ENCODE measurements at places on chromosomes 4 and X. TPM values are rescaled to one million over a fixed set of nuclear protein-coding genes. Genes with fewer than 3 reads are reported as not detected.

DNA sequence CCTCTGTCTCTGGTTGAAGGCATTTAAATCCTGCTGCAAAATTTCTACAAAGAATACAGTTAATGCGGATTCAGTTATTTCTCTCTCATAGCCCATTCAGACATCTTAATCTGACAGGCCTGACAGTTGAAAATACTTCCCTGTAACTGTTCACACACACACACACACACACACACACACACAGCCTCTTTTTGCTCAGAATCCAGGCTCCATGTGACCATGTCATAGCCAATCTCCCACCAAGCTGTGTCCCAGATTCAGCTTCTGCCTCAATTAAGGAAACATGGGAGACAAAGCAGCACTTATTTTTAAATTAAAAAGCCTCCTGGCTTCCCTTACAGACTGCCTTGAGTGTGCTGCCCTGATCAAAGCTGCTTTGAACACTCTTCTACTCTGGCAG lies 49.3 kb upstream of the EFHC2 start:
- no peak for DNase-seq

DNA sequence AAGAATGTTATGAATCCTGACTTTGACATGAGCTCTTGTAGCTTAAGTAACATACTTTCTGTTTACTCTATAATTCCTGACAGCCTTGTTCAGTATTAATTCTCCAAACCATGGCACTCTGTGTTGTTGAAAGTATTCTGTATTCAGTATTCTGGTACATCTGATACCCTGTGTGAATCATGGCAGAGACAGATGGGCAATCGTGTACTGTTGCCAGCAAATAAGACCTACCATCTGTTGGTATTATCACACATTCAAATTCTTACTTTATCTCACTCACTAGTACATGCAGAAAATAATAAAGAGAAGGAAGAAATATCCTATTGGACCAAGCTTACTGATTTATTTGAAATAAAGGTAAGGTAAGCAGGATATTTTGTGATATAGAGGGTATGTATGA lies 7.9 kb downstream of the MBTPS2 start:
- DNase-seq, result no peak

GRCh38 chr4:53057679-53058078 lies 195.6 kb downstream of the RASL11B start:
- DNase-seq, result no peak

- no peak for DNase-seq
These were observed 3.7 kb downstream of the PNMA6E start for GRCh38 chrX:153397256-153397960.

DNA sequence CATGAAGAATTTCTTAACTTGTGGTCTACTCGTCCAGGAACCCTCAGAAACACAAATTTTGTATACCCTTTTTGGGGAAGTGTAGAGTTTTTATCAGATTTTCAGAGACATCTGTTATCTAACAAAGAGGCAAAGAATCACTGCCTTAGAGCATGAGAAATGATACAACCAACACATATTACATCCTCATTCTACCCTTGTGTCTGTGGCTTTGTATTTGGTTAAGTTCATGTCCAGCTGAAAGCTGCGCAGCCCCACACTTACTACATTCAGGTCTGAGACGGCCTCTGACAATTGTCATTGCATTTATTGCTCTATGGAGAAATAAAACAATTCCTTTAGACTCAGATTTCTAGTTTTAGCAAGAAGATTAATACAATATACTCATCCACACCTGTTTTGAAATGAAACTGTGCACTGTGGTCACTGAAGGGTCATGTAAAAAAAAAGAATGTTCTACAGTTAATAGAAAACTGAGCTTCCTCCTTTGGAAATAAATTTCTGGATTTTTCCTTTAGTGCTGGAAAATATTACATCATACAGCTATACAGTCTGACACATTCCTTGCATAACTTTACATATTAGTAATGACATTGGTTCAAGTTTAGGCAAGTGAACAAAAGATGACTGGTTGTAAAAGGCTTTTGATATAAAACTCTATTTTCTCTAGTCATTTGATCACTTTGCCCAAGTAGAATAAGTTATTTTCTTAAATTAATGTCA lies 39.8 kb downstream of the GLRB start:
- no peak for DNase-seq

DNA sequence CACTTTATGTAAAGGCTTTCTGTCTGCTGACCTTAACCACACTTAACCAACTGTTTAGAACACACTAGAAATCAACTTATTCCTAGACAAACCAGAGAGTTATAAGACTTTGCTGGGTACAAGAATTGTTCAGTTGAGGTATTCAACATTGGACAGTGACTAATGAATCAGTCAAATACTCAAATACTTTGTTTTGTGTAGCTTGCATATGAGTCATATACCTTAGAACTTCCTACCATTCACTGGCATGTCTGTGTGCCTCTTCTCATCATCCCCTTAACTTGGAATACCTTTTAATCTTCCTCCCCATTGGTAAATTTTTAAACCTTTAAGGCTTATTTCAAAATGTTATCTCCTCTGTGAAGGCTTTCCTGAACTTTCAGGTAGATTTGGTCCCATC lies 708.8 kb upstream of the GRIA3 start:
- DNase-seq, result no peak

- DNase-seq, result no peak
These were observed 75.8 kb upstream of the ATP6AP2 start for GRCh38 chrX:40504801-40505605.

DNA sequence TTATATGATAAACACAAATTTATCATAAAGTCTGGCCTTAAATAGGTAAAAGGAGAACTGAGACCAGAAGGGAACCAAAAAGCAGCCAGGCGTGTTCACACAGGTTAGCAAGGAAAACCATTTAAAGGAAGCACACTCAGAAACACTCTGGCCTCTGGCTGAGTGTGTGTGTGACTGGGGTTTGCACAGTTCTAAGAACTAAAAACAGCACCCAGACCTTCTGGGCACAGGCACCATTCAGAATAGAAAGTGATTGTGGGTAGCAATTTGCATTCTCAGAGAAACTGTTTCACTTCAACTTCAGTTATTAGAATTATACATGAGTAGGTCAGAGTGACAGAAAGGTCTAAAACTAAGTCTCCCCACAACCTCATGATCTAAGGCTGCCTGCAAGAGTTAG lies 10.0 kb downstream of the GPR82 start:
- DNase-seq, result no peak

GRCh38 chr4:34043131-34043530 lies 2201.2 kb downstream of the ARAP2 start:
- no peak for DNase-seq

- no peak for DNase-seq
These were observed 4.4 kb upstream of the PRKX start for GRCh38 chrX:3717742-3718420.

DNA sequence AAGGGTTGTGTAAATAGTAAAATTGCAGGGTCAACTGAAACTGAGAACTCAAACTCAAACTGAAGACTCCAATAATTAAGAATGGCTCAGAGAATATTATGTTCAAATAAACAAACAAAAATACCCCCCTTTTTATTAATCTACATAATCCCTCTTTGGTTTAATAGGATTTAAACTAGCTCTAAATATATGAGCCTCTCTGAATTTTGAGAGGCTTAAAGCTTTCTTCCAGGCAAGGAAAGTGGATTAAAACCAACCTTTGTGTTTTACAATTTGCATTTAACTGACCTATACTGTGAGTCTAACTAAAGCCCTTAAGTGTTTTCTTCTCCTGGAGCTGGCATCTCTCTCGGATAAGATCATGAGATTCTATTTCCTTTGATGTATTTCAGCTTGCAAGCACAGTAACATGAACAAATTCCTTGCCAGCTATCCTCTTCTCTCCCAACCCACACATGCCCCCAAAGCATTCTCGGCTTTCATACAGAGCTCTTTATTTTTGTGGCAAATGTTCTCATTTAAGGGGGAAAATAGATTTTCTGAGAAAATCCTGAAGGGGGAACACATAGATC lies 1310.8 kb upstream of the AGA start:
- no peak for DNase-seq

- DNase-seq, result no peak
These were observed 3.5 kb downstream of the SPOCK3 start for GRCh38 chr4:167230744-167231143.

GRCh38 chr4:163332526-163333406 lies at the start of gene NPY1R:
NPY1R (minus strand) TSS chr4:163332596; CDS start chr4:163326554, 6,042 bp downstream.
- DNase-seq, result peak; percentile 56

GRCh38 chrX:149114001-149114400 lies 391.1 kb downstream of the IDS start:
- no peak for DNase-seq

GRCh38 chr4:113604955-113605354 lies 156.6 kb downstream of the CAMK2D start:
- no peak for DNase-seq

- DNase-seq, result no peak
These were observed 9.0 kb downstream of the PDGFC start for GRCh38 chr4:156962528-156962974.

DNA sequence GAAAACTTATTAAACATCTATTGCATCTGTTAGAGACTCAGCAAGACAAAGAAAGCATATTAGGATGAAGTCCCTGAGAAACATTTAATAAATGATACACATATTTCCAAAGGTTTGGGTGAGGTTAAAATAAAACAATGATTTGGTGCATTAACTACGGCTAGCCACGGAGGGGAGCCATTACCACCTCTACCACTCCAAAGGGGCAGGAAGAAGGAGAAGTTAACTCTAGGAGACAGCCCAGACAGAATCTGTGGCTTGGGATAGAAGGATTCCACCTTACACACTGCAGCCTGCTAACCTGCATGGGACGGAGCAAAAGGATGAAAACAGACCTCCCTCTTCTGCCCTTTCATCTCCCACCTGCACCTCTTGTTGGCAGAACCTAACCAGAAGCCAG lies 189.1 kb upstream of the C1QTNF7 start:
- DNase-seq, result no peak

GRCh38 chr4:45082101-45082500 lies 355.7 kb upstream of the GNPDA2 start:
- no peak for DNase-seq

DNA sequence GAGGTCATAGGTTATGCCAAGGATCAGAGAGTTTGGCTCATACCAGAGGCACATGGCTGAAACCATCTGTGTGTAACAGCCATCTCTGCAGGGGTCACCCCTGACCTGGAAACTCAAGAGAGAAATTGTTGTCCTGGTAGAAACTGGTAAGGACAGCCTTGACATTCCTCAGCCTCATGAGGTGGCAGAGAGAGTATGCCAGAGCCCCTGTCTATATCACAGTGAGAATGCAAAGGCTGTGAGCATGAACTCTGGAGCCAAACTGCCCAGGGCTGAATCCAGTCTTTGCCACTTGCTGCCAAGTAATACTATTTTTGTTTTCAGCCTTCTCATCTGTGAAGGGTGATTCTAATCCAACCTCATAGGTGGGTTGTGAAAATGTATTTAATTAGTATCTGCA lies 37.1 kb upstream of the CCDC149 start:
- DNase-seq, result no peak

FGF5 gene
- 0.06 TPM for polyA plus RNA-seq

CFAP99 gene
- polyA plus RNA-seq, result 0.63 TPM

TMEM271 gene
- not detected for polyA plus RNA-seq

MAGEA1 gene
- not detected for polyA plus RNA-seq

PNMA5 gene
- polyA plus RNA-seq, result 0.19 TPM

CFAP299 gene
- polyA plus RNA-seq, result 1.3 TPM

FDCSP gene
- polyA plus RNA-seq, result 1.0 TPM

POU3F4 gene
- 5.5 TPM for polyA plus RNA-seq

CT55 gene
- polyA plus RNA-seq, result 0.45 TPM

SMARCAD1 gene
- 65.1 TPM for polyA plus RNA-seq

NLRP2B gene
- polyA plus RNA-seq, result not detected

AADAT gene
- 29.5 TPM for polyA plus RNA-seq
